ENCODE measurements at places on chromosomes 5 and 9.

GRCh38 chr5:38456657-38457399 is 99.6 kb downstream of the LIFR start:
- DNase-seq, result no peak

GRCh38 chr5:40559306-40559705 is 120.4 kb upstream of the PTGER4 start:
- DNase-seq, result no peak

DNA sequence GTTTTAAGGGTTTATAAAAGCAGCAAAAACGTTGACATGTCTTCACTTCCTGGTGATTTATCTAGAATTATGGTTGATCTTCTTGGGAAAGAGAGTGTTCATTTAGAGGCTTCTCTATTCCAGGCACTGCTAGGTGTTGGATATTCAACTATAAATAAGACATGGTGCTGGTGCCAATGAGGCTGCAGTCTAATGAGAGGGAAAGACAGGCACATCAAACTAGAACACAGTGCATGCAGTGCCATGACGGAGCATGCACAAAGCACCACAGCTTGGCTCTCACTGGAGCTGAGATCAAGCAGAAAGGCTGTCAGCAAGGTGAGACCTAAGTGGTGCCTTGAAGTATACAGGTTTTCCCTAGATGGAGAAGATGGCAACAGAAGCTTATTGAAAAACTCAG is 126.5 kb downstream of the RMI1 start:
- DNase-seq, result no peak

DNA sequence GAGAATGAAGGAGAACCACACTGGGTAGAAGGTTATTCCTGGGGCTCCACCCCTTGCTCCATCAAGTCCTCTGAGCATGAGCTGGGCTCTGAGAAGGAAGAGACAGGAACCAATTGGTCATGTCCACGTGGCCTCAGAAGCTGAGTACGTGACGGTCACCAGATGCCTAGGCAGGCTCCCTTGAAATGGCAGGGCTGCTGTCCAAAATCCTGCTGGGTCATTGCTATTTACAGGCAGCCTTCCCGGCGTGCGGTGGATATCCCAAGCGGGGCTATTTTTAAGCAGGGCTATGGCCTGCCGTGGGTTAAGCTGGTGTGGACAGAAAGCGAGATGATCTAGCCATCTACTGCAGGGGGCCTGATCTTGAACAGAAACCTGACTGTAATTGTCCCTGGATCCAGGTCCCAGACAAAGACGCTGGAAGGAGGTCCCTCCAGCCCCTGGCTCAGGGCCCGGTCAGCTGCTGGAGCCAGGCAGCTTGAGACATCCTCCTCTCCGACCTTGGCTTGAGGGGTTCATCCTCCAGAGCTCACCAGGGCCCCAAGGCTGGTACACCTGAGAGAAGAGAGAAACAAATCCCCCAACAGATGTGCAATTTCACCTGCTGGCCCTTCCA is 550 bp upstream of the CKMT2 start:
- no peak for DNase-seq

DNA sequence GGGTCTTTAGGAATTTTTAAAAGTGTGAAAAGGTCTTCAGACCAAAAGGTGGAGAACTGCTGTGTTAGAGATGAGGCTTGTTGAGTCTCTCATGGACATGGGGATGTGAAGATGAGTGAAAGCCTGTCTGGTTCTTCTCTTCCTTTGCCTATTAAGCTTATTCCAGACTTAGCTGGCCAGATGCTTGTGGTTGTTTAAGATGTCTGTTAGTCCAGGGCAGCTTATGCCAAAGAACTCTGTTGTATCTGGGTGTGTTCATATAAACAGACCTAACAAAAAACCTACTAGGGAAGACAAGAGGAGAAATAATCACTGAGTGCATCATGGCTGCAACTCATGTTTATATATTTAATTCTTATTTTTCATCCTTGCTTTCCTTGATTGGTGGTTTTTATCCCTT is 57.5 kb upstream of the NCS1 start:
- no peak for DNase-seq

DNA sequence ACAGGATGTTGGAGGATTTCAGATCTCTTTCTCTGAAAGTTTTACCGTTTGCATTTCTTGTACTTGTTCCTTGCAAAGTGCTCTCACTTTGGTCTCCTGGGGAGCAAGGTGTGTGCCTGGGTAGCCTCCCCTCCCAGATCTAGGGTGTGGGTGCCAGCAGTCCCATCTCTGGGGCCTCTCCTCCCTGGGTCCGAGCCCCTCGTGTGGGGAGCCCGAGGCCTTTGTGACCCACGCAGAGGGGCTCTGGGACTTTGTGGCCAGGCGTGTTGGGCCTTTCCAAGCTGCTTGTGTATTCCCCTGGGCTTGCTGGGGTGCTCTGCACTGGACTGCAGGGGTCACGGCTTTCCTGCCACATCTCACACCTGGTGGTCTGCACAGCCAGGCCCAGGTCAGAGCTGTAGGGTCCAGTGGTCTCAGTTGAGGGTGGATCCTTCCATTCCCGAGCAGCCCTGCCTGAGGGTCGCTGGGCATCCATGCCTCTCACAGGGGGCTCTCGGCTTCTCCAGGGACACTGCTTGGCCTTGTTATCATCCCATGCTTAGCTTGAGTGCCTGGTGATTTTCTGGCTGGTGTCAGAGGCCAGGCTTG is 96.3 kb downstream of the CACNA1B start:
- DNase-seq, result no peak

GRCh38 chr9:37455884-37456647 is 9.2 kb downstream of the ZBTB5 start:
- no peak for DNase-seq

DNA sequence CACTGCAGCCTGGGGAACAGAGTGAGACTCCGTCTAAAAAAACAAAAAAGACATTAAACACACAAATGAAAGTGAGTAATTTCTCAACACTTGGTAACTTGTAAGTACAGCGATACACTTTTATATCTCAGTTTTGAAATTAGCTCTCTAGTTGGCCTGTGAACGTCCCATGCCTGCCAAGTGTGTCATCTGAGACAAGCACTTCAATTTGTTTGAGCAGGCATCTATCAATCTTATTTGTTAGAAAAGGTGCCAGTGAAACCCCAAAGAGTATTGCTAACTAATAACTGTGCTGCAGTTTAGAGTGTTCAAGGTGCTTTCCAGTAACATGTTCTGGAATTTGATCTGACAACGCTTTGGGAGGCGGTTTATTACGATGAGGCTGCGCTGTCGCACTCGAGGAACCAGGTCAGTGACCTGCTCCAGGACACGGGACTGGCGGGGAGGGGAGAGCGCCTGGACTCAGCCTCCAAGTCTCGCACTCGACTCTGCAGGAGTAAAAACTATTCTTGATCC is 1.1 kb upstream of the SPIN1 start:
- no peak for DNase-seq

All from stimulated activated CD8-positive, alpha-beta memory T cell treated with anti-CD3 and anti-CD28 coated beads, Interleukin-2, amount 100 ng/mL, for 48 hours (primary cell).